ENCODE measurements at places on chromosomes 5 and 9. TPM values are rescaled to one million over a fixed set of nuclear protein-coding genes. Genes with fewer than 3 reads are reported as not detected.

Gene HRCT1
- 2.6 TPM for total RNA-seq

Gene ARSI
- total RNA-seq, result not detected

Gene FIBCD1
- under 0.01 TPM for total RNA-seq

Gene DCAF10
- 23.4 TPM for total RNA-seq

Gene TNFSF15
- total RNA-seq, result 0.90 TPM

Gene LTC4S
- 0.39 TPM for total RNA-seq

Gene SOHLH1
- not detected for total RNA-seq

Gene SHC3
- 0.25 TPM for total RNA-seq

Gene TUSC1
- 7.6 TPM for total RNA-seq

Gene SLC25A25
- 45.6 TPM for total RNA-seq

Gene SAPCD2
- total RNA-seq, result 5.1 TPM

Gene PCDHB5
- 0.51 TPM for total RNA-seq

Gene GABRB2
- not detected for total RNA-seq

Gene TMOD1
- 1.7 TPM for total RNA-seq

Gene CARD6
- 34.0 TPM for total RNA-seq

Gene SNCAIP
- 50.6 TPM for total RNA-seq

Gene CD74
- 1.2 TPM for total RNA-seq

Gene PCA3
- 0.25 TPM for total RNA-seq

Gene HBEGF
- 12.1 TPM for total RNA-seq

Gene LCN15
- 0.13 TPM for total RNA-seq

Gene ROPN1L
- 2.2 TPM for total RNA-seq

Gene C8G
- total RNA-seq, result 0.77 TPM

Gene SLC34A3
- total RNA-seq, result not detected

Gene ORM2
- total RNA-seq, result not detected

Gene TAF1L
- total RNA-seq, result under 0.01 TPM

Gene FOXD4L6
- under 0.01 TPM for total RNA-seq

Gene ZNF483
- total RNA-seq, result 1.6 TPM

Gene PCDHGA3
- total RNA-seq, result 0.63 TPM

Gene EIF4E1B
- not detected for total RNA-seq

Gene ZNF474
- under 0.01 TPM for total RNA-seq

Gene SHISAL2B
- total RNA-seq, result not detected

Gene LAMC3
- 5.1 TPM for total RNA-seq

Gene FGFR4
- total RNA-seq, result 2.4 TPM
